Stimulated activated naive CD8-positive, alpha-beta T cell treated with anti-CD3 and anti-CD28 coated beads, Interleukin-15, amount 100 ng/mL, for 72 hours (primary cell): ENCODE measurements at places on chromosomes 7 and 10.

DNA sequence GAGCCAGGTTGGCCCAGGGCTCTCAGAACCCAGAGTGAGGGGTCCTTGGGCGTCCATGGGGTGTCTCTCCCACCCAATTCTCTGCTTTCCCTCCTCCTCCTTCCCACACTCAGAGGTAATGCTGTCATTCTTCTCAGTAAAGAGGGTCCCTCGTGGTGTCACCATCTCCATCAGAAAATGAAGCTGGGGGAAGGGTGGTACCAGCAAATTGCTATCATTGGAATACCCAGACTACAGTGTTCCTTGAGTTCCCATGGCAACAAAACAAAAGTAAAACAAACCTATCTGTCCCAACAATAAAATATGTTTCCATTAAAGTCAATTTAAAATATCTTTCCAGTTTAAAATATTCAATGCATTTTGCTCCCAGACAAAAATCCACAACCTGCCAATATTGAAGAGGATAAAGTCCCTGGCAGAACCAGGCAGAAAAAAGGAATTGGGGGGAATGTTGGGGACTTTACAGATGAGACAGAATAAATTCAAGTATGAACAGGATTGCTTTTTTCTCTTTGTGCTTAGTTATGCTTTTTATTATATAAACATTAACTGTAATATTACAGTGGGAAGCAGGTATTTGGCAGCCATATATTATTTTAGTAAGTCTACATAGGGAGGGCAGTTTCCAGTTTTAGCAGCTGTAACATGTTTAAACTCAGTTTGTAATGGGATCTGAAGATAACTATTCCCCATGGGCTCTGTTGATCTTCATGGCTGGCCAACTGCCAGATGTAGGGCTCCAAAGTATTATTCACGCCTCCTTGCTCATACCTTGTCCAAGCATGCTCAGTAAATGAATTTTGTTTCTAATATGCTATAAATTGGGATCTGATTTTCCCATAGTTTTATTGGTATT, 182.1 kb downstream of the ARID5B start:
- no peak for DNase-seq

- peak; percentile 88 for DNase-seq
These were observed 10.4 kb downstream of the ATG9B start for GRCh38 chr7:151013733-151014497.

- no peak for DNase-seq
These were observed 118.3 kb downstream of the AKR1D1 start for GRCh38 chr7:138194567-138194966.

GRCh38 chr10:88994019-88994418, 3.4 kb downstream of the FAS start:
- DNase-seq = peak; percentile 17

DNA sequence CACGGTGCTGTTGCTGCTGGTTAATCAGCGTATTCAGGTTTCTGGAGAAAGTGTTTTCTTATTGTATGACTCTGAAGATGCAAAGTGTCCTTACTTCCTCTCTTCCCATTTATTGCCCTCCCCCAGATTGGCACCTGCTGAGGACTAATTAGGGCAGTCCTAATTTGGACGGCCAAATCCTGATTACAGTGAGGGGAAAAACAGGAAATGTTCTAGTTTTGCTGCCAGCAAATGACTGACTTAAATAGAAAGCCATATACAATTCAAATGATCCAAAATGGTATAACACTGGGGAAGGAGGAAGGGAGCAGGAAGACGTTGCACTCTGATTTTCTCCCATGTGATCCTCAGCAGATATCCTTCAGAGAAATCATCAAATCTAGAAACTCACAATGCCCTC, 222.4 kb upstream of the LRGUK start:
- DNase-seq = no peak

DNA sequence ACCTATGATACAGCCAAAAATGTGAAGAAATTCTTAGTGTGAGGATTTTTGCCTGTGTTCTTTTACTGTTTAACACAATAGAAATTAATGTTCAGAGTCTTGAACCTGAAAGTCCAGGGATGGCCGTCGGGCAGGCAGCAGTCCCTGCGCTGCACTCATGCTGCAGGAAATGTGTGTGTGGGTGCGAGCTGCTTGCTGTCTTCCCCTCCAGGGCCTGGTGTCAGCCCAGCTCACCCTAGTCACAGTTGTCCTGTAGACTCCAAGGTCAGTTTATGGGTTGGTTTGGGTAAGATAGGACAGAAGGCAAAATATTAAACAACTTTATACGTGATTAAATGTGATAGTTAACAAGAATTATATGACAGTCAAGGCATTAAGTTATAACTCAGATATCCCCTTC, 78.7 kb downstream of the DYNC2I1 start:
- DNase-seq = no peak

DNA sequence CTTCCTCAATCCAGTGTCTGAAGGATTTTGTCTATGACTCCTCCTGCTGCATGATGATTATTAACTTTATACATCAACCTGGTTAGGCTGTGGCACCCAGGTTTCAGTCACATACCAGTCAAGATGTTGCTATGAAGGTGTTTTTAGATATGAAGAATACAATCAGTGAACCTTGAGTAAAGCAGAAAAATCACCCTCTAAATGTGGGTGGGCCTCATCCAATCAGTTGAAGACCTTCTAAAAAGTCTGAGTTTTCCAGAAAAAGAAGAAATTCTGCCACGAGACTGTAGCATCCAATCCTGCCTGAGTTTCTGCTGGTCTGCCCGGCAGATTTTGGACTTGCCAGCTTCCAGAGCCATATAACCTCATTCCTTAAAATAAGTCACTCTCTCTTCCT, 126.1 kb upstream of the FRMD4A start:
- no peak for DNase-seq

- DNase-seq = no peak
These were observed 96.0 kb downstream of the GATA3 start for GRCh38 chr10:8150401-8150905.

- no peak for DNase-seq
These were observed 5.7 kb downstream of the CHCHD3 start for GRCh38 chr7:133076142-133076541.
